Right lobe of liver (tissue), 6 donors: ENCODE measurements at places on chromosomes 12 and 14. TPM values are rescaled to one million over a fixed set of nuclear protein-coding genes. Genes with fewer than 3 reads are reported as not detected.

GRCh38 chr12:48021485-48022179, 17.4 kb upstream of the COL2A1 start:
- no peaks in the 10 kb centered on the region for H3K4me1 ChIP-seq
- H3K4me3 ChIP-seq, result no peak overlapping the region
- no peak overlapping the region for H3K27ac ChIP-seq
- no peaks in the 10 kb centered on the region for H3K27me3 ChIP-seq
- no peaks in the 10 kb centered on the region for H3K36me3 ChIP-seq
- no peak for DNase-seq

Gene AKAP5
- total RNA-seq, result 0.12 TPM

Gene MAP3K12
- 1.8 TPM for total RNA-seq

Gene ASCL1
- total RNA-seq, result 0.31 TPM
